Dorsolateral prefrontal cortex (tissue), 122 donors: ENCODE measurements at places on chromosomes 2 and 18.

DNA sequence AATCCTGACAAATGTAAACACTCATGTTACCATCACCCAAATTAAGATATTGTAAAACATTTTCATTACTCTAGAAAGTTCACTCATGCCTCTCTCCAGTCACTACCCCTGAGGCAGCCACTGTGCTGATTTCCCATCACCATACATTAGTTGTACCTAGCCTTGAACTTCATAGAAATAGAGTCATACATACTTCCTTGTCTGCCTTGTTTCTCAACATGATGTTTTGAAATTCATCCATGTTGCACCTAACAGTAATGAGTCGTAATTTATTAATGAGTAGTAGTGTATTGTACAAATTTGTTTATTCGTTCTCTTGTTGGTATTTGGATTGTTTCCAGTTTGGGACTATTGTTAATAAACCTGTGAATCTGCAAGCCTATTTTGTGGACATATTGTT is 49.0 kb upstream of the TWSG1 start:
- DNase-seq, result no peak

- no peak for DNase-seq
Measured at GRCh38 chr2:85536479-85536878, 2.5 kb upstream of the MAT2A start.

DNA sequence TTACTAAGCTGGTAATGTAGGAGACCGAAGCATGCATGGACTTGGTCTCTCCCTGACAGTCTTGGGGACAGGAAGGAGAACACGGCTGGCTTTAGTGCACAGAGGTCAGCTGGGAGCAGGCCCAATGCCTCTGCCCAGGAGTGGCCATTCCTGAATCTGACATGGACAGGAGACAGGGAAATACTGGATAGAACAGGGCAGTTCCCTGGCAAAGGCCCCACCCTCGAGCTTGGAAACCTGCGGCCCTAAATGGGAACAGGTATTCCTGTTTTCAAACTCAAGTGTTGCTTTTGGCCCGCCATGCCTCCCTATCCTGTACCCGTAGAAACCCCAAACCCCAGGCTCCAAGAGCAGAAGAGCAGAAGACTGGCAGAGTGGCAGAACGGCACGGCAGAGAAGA is 107.4 kb downstream of the ZNF516 start:
- no peak for DNase-seq

- DNase-seq, result no peak
Measured at GRCh38 chr2:147214914-147215313, 629.9 kb upstream of the ACVR2A start.

DNA sequence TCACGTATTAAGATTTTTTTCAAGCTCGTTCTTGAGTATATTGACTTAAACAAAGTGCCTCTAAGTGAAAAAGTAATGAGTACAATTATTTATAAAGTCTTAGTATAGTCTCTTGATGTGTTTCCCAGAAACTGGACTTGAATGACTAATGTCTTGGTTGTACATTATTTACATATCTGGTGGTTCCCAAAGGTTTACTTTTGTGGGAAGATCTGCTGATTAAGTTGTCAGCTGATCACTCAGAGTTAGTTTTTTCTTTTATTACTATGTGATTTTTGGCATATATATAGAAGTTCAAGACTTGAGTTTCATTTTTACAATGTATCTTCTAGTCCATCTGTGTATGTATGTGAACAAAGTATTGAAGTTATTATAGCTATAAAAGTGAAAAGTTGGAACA is 29.5 kb downstream of the RNF144A start:
- no peak for DNase-seq

DNA sequence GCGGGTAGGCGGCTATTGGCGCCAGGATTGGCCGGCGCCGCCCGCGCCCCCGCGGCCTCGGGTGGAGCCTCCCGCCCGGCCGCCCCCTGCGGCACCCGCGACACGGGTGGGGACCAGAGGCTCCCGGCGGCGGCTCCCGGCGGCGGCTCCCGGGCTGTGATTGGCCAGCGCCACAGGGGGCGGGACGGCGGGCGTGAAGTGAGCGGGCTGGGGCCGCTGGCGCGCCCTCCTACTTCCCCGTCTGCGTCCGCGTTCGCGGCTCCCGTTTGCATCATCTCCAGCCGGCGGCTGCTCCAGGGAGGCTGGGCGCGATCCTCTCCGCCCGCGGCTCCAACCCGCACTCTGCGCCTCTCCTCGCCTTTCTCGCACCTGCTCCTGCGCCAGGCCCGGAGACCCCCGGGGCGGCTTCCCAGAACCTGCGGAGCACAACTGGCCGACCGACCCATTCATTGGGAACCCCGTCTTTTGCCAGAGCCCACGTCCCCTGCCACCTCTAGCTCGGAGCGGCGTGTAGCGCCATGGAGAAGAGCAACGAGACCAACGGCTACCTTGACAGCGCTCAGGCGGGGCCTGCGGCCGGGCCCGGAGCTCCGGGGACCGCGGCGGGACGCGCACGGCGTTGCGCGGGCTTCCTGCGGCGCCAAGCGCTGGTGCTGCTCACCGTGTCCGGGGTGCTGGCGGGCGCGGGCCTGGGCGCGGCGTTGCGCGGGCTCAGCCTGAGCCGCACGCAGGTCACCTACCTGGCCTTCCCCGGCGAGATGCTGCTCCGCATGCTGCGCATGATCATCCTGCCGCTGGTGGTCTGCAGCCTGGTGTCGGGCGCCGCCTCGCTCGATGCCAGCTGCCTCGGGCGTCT is at the start of gene SLC1A4:
TSS of gene SLC1A4 (plus strand) at position 274 of the 856 bp plus-strand sequence. CDS start at position 519, 245 bp downstream.
- peak; percentile 98 for DNase-seq

DNA sequence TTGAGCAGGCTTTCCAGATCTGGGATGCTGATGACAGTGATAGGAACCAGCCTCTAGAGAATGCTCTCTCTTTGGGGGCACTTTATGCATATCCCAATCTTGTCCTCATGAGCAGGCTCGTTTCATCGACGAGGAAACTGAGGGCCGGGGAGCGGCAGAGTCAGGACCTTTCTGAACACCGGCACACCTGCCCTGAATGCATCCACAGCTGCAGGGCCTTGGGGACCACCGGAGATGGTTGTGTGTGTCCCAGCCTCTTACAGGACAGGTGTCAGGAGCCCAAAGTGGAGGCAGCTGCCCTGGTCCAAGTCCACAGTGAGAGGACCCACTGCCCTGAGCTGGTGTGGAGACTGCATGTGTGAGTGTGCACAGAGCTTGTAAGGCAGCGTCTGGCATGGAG is 47.6 kb upstream of the FAHD2A start:
- DNase-seq, result no peak

- DNase-seq, result no peak
Measured at GRCh38 chr2:144354953-144355352, 165.0 kb downstream of the ZEB2 start.

- DNase-seq, result no peak
Measured at GRCh38 chr2:134669731-134670669, 48.8 kb downstream of the TMEM163 start.

GRCh38 chr2:218332920-218333645 is 23.6 kb upstream of the CATIP start:
- no peak for DNase-seq

GRCh38 chr2:120905298-120905697 is 169.6 kb downstream of the GLI2 start:
- DNase-seq, result no peak

DNA sequence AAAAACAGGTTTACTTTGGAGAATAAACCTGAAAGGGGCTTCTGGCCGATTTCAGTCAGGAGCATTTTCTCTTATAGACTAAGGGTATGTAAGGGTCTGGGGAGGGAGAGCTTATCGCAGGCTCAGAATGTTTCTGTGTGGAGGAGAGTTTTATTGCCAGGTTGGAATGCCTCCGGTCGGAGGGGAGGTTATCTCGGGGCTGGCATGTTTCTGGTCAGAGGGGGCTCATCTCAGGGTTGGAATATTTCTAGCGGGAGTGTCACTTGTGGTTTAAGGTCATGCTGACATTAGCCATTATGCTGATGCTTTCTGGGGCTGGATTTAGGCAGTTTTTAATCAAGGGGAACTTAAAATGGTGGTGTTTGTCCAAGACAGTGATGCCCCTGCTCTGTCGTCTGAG is 333.6 kb downstream of the METTL4 start:
- no peak for DNase-seq

DNA sequence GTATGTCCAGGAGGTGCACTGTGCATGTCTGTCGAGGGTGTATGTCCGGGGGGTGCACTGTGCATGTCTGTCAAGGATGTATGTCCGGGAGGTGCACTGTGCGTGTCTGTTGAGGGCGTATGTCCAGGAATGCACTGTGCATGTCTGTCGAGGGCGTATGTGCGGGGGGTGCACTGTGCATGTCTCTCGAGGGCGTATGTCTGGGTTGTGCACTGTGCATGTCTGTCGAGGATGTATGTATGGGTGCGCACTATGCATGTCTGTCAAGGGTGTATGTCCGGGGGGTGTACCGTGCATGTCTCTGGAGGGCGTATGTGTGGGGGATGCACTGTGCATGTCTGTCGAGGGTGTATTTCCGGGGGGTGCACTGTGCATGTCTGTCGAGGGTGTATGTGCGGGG is 249.3 kb upstream of the MYT1L start:
- no peak for DNase-seq

GRCh38 chr18:59268721-59269562 is 4.3 kb downstream of the RAX start:
- DNase-seq, result no peak

DNA sequence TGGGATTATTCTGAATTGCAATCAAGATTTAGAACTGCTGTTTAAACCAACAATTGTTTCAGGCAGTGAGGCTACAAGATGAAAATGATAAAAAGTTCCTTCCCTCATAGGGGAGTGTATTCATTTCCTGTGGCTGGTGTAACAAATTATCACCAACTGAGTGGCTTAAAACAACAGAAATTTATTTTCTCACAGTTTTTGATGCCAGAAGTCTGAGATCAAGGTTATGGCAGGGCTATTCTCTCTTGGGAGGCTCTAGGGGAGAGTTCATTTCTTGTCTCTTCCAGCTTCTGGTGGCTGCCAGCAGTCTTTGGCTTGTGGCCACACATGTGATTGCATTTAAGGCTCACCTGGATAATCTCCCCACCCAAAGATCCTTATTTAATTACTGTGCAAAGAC is 290.5 kb upstream of the ZSWIM2 start:
- no peak for DNase-seq

- no peak for DNase-seq
Measured at GRCh38 chr2:216857131-216857550, 2.7 kb downstream of the TNP1 start.

- DNase-seq, result no peak
Measured at GRCh38 chr2:234252772-234253171, 202.3 kb downstream of the SPP2 start.

DNA sequence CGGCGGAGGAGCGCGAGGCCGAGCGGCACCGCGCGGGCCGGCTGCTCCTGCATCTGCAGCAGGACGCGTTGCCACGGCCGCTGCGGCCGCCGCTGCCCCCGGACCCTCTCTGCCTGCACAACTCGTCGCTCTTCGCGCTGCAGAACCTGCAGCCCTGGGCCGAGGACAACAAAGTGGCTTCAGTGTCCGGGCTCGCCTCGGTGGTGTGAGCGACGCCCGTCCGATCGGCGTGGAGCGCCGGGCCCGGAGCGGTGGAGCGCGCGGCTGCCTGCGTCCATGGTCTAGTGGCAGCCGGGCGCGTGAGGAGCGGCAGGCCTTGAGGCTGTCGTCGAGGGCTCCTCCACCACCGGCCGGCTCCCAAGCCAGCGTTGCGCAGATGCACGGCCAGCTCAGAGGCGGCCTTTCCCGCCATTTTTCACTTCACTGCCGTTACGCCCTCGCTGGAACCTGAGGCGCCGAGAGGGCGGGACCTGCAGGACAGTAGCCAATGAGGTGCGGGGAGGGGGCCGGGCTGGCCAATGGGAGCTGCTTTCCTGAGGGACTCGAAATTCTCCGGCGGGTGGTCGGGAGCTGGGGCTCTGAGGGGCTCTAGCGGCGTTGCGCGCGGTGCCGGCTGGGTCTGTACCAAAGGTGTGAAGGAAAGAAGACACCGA is 1.9 kb downstream of the TLX2 start:
- no peak for DNase-seq

DNA sequence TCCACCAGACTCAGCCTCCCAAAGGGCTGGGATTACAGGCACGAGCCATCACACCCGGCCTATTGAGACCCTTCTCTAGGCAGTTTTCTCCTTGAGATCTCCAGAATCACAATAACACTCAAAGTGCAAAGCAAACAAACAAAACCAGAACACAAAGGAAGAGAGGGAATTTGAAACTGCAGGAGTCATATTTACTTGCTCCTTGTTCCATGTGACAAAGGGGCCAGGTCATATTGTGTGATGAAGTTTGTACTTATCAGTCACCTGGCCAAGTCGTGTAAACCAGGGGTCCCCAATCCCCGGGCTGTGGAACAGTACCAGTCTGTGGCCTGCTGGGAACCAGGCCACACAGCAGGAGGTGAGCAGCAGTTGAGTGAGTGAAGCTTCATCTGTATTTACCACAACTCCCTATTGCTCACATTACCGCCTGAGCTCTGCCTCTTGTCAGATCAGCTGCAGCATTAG is 26.5 kb downstream of the SCYGR8 start:
- no peak for DNase-seq

GRCh38 chr18:77346208-77346810 is 96.7 kb downstream of the GALR1 start:
- DNase-seq, result no peak

DNA sequence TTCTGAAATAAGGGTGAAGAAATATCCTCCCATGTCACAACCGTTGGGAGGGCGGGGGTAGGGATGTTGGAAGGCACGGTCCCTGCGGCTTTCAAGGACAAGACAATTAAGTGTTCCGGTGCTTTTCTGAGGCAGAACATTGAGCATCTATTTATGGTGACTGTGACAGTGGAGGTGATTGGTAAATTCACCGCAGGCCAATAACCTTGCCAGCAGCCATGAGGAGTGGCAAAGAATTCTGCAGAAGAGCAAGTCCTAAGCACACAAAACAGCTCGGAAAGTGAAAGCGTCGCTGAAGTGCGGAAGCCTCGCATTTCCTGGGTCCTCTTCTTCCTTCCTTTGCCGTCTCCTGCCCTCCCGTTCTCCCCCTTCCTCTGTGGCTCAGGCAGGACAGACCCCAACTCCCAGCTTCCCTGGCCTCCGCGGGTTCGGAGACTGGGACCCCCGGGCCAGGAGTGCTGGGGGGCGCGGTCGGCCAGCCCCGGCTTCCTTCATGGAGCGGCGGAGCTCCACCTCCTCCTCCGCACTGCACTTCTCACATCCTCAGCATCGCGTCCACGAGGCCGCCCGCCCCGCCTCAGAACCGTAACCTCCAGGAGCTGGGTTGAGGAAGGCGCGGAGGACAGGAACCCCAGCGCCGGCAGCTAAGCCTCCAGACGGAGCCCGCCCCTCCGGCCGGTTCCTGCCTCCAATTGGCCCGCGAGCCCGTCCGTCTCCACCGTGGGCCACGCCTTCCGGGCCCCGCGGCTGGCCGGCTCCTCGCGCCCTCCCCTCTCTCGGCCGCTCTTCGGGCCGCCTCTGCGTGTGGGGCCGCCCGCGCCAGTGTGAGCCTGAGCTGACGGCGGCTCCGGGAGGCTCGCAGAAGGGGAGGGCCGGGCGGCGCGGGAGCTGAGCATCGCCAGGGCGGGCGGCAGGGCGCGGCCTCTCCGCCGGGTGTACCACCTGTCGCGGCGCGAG is at the start of gene ME2:
TSS of gene ME2 (plus strand) at position 774 of the 957 bp plus-strand sequence. CDS start 16,703 bp downstream, outside the sequence.
- peak; percentile 81 for DNase-seq

GRCh38 chr2:204896146-204896545 is 350.9 kb downstream of the PARD3B start:
- DNase-seq, result no peak

- DNase-seq, result no peak
Measured at GRCh38 chr18:14025306-14025940, 106.8 kb downstream of the ZNF519 start.
